ENCODE measurements at places on chromosomes 7 and 10.

- no peak for DNase-seq
These were observed 21.5 kb downstream of the GET4 start for GRCh38 chr7:897771-898376.

GRCh38 chr7:81298951-81299666 is 380.3 kb upstream of the SEMA3C start:
- no peak for DNase-seq

DNA sequence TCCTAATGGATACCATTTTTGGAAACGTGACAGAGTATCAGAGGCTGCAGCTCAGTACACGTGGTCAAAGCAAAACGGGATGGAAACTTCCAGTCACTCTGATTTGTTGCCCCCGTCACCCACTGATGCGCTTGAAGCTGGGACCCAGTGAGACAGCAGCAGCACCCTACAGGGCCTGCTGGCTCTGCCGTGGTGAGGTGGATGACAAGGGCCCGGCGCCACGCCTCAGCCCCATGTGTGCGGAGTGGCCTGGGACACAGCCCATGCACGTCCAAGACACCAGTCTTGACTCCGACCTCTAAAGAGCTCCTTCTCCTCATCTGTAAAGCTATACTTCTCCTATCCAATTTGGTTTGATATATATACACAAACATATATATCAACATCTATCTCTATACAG is 39.0 kb downstream of the CLEC2L start:
- DNase-seq, result no peak

DNA sequence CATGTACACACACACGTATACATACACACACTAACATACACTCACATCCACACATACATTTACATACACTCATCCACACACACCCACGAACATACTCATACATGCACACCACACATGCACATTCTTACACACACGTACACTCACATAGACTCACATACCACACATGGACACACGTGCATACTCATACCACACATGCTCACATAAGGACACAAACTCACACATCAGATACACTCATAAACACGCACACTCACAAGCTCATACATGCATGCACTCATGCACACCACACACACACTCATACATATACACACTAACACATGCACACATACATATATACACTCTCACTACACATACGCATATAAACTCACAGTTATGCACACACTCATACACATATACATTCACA is 1.2 kb upstream of the CALN1 start:
- no peak for DNase-seq

- DNase-seq, result no peak
These were observed 957.0 kb upstream of the LRRTM3 start for GRCh38 chr10:65968871-65969270.

- DNase-seq, result no peak
These were observed 121.8 kb upstream of the SEM1 start for GRCh38 chr7:96831446-96831845.

- no peak for DNase-seq
These were observed 405.2 kb downstream of the ARL4A start for GRCh38 chr7:13092708-13093005.

GRCh38 chr7:100443096-100443840 is 7.0 kb upstream of the PPP1R35 start:
- DNase-seq, result no peak

DNA sequence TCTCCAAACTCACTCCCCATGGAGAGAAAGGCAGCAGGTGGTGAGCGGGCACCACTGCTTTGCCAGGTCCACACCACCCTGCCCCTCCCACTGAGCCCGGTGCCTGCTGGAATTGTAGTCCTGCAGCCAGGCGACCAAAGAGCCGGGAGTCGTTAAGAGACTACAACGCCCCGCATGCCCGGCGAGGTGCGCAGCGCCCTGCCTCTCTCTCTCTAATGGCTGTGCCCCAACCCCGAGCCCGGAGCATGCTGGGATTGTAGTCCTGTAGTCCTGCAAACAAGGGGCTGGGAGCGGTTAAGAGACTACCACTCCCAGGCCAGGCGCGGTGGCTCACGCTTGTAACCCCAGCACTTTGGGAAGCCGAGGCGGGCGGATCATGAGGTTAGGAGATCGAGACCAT is 8.1 kb upstream of the ZNF727 start:
- DNase-seq, result no peak

DNA sequence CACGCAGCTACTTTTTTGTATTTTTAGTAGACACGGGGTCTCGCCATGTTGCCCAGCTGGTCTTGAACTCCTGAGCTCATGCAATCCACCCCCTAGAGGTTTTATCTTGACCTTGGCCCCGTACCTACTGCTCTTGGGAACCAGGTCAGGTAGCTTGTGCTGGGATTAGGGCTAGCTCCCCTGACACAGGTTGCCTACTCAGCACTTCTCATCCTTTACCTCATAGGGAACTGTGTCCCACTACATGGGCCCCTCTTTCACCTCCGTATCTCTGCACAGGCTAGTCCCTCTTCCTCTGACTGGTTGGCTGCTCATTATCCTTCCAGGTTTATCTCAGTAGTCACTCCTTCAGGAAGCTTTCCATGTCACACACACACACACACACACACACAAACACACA is 58.0 kb upstream of the ITPRID1 start:
- no peak for DNase-seq

GRCh38 chr7:44213206-44213876 is 12.6 kb downstream of the YKT6 start:
- DNase-seq, result no peak
